Pulmonary artery endothelial cell (primary cell): ENCODE measurements at places on chromosomes 3 and 15. TPM values are rescaled to one million over a fixed set of nuclear protein-coding genes. Genes with fewer than 3 reads are reported as not detected.

DNA sequence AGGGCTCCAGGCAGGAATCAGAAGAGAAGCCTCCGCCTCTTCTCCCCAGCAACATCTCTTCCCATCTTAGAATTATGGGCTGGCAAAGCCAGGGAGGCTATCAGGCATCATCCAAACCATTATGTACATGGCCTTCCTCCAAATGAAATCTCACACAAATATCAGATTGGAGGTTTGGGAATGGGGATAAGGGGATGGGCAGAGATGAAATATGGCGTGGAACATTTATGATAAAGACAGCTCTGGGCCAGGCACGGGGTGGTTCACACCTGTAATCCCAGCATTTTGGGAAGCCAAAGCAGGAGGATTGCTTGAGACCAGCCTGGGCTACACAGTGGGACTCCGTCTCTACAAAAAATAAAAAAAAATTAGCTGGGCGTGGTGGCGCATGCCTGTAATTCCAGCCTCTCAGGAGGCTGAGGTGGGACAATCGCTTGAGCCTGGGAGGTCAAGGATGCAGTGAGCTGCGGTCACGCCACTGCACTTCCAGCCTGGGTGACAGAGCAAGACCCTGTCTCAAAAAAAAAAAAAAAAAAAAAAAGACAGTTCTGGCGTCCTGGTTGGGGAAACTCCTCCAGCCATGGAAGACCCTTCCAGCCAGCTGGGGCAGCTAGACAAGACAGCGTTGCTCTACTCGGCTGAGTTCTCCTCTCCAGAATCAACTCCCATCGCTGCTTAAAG is 36.6 kb downstream of the CPN2 start:
- no peak for DNase-seq

DNA sequence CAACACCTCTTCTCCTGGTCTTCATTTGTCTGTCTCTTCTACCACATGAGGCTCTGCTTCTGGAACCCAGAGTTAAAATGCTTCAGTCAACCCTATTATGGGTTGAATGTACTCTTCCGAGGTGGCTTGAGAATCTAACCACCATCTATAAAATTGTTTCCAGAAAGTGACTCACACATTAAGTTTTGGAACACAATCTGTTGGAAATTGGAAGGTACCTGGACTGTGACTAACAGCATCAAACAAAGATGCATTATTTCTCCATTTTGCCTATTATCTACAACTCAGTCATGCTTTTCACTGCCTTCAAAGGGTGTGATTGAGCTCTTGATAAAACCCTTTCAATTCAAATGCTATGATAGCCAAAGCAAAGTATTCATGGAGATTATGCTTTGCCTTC is 499.0 kb upstream of the SEMA6D start:
- no peak for DNase-seq

DNA sequence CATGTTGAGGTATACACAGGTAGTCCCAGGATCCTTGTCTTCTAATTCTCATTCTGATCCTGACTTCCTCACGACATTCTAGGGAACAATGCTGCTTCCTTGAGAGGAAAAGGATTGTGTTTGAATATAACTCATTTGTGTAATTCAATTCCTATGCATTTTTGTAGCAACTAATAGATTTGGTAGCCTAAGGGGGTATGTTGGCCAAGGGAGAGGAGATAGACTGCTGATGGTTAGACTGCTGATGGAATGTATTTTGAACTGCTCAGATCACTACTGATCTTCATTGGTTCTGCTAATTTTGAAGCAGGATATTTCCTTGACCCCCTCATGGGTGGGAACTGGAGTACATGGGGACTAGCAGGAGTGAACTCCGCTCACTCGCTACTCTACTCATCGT is 39.7 kb downstream of the RAD54L2 start:
- DNase-seq, result no peak

DNA sequence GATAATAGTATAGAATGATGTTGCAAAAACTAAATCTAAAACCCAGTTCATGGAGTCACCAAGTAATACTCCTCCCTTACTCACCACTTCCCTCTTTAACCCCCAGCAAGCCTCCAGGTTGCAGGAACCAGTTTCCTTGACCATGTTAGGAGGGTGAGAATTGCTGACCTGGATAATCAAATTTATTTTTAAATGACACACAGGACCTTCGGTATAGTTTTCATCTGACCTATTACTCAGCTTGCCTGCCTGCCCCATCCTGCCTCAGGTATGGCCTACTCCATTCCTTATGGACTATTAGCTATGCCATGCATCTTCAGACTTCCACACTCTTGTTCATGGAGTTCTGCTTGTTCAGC is 883 bp downstream of the RTP4 start:
- DNase-seq, result no peak

DNA sequence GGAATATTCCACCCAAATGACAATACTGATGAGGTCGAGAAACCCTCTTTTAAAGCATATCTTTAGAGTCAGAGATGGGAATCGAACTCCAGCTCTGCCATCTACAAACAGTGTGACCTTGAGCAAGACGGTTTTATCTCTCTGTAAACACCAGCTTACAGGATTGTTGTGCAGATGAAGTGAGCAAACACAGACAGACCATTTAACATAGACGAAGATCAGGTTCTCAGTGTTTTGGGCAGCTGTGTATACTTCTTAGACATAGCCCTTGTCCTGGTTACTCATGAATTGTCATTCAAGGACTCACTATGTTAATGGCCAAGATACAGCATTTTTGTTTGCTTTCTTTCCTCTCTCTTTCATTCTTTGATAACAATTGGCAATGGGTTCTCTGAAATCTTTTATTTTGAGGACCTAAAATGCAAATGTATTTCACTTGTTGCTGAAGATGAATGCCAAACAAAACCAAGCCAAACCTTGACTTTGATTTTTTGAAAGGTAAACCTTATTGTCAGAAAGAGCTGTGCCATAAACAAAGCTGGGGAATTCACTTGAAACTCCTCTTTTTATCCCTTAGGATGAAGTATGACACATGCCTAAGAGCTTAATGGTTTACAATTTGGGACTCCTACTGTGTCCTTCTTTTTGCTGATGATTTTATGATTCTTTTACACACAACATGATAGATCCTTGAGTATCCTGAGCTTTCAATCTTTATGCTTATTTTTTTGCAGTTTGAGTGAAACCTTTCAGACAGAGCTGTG is 250.0 kb upstream of the PDZRN3 start:
- no peak for DNase-seq

DNA sequence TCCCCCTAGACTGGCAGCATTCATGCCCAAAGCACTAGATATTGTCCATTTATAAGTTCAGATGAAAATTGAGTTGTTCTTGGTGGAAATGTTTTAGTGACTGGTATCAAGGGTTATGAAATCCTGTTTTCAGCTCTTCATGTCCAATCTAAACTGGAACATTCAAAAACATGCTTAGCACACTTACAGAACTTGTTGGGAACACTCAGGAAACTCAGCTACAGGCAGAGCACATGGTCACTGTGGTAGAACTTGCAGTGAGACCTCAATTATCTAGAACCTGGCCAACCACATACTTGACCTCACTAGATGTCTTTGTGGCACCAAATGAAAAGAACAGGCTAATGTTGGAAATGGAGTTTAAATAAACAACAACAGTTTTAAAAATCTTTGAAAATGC is 88.8 kb downstream of the SMAD3 start:
- no peak for DNase-seq

DNA sequence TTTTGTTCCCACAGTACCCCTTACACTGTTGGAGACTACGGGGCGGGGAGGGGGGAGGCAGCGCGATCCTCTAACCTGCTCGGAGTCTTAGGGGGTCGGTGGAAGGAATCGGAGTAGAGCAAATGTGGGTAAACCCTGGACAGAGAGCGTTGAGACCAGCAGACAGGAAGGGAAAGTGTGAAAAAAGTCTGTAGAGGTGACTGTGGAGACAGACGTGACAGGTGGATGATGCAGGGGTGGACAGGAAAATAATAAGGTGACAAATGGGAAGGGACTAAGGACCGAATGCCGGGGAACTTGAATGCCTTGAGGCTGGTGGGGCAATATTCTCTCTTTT is 424 bp downstream of the EAF2 start:
- DNase-seq, result no peak

DNA sequence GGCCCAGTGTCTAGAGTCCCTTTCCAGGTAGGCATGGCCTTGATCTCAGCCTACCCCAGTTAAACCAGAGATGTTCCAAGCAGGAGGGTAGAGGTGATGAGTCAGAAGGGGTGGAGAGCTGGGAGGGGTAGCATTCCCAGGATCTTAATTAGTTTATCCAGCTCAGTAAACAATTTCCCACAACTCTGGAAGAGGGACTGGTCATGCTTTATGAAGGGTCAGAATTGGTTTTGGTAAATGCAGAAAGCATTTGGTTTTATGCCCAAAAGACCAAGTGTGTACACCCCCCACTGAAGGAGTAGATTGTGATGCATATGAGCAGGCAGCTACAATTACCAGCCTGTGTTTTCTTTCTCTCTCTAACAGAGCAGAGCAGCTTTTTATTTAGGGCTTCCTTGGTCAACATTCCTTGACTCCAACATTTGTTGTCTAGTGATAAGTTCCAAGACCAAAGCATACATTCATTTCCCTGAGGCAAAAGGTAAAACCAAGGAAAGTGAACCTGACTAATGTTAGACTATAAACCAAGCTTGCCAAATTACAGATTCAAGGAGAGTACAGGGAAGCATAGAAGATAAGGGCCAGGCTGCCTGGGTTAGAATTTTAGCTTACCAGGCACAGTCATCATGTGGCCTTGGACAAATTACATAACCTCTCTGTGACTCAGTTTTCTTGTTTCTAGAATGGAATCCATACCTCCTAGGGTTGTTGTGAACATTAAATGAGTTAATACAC is 17.6 kb downstream of the EXOSC7 start:
- no peak for DNase-seq

GRCh38 chr3:186152361-186152798 is 43.5 kb upstream of the ETV5 start:
- DNase-seq, result no peak

The RPS27L gene
- 439 and 505 TPM in 2 replicates for total RNA-seq
